ENCODE measurements at places on chromosomes 12 and 14.

DNA sequence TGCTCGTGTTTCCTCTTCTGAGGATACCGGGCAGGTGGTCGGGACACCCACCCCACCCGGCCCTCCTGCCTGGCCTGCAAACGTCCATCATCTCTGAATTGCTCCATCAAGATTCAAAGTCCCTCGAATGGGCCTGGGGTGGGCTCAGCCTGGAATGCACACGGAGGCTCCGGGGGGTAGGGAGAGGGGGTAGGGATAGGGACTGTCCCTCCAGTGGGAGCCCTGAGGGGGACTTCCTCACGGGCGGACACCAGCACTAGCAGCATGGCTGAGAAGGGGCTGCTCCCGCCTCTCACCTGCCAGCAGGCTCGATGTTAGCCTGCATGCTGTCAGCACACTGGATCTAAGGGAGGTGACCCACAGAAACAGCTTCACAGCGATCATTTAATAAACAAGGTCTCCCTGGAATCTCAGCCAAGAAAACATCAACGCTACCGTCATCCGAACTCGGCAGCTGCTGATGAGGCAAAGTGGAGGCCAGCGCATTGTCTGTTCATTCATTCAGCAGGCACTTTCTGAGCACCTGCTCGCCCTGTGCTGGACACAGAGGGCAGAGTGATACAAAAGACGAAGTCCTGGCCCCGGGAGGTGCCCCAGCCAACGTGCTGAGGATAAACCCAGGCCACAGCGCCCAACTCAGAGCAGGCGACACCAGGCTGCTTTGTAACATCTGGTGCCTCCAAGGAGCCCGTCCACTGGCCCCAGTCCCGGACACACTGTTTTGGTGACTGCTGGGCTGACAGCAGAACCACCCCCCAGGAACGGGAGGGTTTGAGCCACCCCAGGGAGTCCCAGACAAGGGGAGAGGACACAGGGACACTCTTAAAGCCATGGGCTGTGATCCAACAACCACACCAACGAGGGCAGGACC lies 6.3 kb downstream of the TMEM179 start:
- no peak for DNase-seq

GRCh38 chr12:12017135-12017581 lies 53.6 kb upstream of the BCL2L14 start:
- no peak for DNase-seq

- DNase-seq = no peak
These were observed 130.3 kb downstream of the CEP83 start for GRCh38 chr12:94329366-94329765.

DNA sequence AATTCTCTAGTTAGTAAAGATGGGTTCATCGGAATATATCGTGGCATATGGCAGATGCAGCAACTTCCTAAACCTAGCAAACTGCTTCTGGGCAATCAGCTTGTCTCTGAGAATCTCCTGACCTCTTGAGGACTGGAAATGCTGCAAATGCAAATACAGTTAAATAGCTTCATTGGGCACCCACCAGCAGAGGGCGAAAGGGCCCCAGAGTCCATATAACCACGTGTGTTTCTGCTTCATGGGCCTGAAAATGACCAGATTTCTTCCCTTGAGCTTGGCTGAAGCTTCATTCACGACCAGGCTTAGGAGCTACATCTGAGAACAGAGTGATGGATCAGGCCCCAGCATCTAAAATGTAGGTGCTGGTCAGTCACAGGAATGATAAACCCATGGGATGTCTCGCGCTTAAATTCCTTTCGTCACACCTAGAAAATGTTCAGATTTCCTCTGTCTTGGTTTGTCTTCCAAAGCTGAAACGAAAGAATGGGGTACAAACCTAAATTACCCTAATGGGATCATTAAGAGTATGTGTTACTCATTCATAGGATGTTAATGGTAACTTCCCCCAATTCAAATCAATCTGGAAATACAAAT lies 1482.5 kb upstream of the TMEM132C start:
- no peak for DNase-seq

- no peak for DNase-seq
These were observed 163.4 kb downstream of the ANO6 start for GRCh38 chr12:45379261-45379660.

DNA sequence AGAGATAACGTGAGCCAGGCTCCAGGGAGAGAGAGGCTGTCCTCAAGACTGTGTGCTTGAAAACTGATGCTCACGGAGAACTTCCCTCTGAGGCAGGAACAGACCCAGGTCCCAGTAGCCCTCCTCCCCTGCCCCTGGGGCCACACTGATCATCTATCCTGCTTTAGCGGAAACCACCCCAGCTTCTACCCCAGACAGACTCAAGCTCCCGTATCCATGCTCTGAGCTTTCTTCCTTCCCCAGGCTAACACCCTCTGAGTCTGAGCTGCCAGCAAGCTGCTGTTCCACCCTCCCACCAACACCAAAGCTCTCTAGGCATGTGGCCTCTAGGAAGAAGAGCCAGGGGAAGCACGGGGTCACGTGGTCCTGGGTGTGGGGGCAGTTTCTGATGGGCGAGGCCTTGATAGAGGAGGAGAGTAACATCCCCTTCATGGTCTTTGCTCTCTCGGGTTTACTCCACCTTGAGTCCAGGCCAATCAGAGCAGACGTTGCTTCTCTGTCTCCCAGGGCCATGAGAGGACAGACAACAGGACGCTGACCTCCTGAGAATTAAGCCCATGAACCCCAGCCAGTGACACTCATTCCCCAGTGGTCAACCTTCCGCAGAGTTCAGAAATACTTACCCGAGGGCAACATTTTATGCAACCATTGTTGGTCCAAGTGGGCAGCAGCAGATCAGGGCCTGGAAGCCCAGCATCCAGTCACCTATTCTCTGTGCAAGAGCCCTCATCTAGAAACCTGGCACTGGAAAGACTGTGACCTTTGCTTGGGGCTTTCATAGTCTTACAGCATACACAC lies 1.4 kb downstream of the PCK2 start:
- peak; percentile 30 for DNase-seq

GRCh38 chr12:5259523-5259922 lies 172.4 kb upstream of the NTF3 start:
- no peak for DNase-seq

DNA sequence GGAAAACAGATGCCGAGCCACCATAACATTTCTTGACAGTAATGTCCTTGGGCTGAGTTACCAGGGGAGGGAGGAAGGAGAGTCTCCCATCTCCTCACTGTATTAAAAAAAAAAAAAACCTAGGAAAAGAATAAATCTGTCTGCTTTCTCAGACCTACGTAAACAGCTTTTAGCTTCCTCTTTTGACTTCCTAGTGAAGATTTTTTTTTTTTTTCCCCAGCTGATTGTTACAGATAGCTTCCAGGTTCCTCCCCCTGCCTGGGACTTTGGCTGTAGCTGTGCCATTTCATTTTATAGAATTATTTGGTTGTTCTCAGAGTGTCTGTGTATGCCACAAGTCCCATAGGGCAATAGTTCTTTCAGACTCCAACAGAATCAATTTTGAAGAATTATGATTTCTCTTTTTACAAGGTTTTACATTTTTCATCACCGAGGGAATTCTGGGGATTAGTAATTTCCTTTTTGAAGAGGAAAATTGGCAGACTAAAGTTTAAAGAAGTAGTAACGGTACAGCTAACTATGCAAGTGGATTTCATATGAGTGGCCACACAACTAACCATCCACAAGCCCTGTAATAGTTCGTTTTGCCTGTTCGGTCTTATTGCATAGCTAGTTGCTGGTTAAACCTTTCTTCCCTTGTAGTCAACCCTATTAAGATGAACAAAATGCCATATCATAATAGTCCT lies 23.1 kb upstream of the GNS start:
- DNase-seq = no peak

GRCh38 chr14:104509673-104510072 lies 69.9 kb upstream of the C14orf180 start:
- DNase-seq = no peak

- peak; percentile 64 for DNase-seq
These were observed at the start of gene ENO2 for GRCh38 chr12:6914246-6914946. Gene ENO2, plus strand, starts transcription at chr12:6914580. Its CDS starts 1,253 bp downstream, at chr12:6915833.

- no peak for DNase-seq
These were observed 169.2 kb downstream of the PAWR start for GRCh38 chr12:79521576-79521975.

GRCh38 chr12:107568718-107569117 lies 116.9 kb upstream of the PWP1 start:
- DNase-seq = no peak

- no peak for DNase-seq
These were observed 81.5 kb downstream of the CCDC88C start for GRCh38 chr14:91336093-91336450.

DNA sequence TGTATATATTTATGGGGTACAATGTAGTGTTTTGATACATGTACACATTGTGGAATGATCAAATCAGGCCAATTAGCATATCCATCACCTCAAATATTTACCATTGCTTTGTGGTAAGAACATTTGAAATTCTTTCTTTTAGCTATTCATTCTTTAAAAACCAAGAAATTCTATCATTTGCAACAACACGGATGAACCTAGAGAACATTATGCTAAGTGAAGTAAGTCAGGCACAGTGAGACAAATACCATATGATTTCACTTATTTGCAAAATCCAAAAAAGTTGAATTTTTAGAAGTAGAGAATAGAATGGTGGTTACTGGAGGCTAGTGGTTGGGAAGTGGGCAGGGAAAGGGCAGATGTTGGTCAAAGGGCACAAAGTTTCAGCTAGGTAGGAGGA lies 129.3 kb upstream of the PTPRQ start:
- no peak for DNase-seq

DNA sequence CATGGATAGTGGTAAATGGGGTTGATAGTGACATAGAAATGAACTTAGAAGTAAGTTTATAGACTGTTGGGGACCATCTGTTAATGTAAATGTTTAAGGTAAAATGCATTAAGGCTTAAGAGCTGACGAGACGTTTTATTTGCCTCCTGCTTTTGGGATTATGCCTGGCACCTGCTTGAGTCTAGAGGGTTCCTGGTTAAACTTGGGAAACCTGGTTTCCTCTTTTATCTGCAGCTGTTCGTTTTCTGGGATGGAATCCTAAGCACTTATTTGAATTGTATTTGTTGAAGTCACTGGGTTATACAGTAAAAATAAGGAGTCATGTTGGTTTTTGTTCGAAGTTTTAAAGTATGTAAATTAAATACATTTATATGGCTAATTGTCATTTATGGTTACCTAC lies 914.7 kb downstream of the NRXN3 start:
- DNase-seq = no peak

GRCh38 chr12:86634456-86635410 lies 378.5 kb upstream of the MGAT4C start:
- no peak for DNase-seq

GRCh38 chr14:94771158-94771905 lies 1.4 kb upstream of the GSC start:
- DNase-seq = no peak

DNA sequence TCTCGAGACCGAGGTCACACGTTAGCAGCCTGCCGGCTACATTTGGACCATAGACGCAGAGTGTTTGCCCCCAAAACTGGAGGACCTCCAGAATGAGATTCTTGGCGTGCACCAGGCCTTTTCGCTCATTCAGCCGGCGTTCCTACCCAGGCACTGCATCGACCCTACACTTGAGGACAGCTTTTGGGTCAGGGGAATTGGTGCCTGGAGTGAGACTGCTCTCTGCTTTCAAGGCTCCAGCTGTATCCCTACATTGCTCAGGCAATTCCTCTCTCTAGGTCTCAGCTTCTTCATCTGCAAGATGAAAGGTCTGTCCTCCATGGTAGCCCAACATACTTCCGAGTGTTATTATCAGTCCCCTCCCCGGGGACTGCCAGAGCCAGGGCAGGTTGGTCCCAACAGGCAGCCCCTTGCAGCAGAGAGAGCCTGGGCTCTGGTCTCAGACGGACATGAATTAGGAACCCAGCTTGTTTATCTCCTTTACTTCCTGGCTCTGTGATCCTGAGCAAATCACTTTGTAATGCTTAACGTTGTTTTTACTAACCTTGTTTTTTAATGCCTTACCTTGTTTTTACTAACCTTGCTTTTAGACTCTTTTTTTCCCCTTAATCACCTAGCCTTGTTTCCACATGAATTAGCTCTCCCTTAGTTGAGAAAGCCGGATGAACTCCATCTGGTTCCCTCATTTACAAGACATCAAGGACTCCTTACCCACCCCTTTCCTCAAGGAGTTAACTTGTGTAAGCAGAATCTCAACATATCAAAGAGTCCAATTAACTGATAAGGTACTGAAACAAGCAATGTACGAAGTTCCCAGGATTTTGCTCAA lies 892 bp downstream of the TCHP start:
- no peak for DNase-seq

DNA sequence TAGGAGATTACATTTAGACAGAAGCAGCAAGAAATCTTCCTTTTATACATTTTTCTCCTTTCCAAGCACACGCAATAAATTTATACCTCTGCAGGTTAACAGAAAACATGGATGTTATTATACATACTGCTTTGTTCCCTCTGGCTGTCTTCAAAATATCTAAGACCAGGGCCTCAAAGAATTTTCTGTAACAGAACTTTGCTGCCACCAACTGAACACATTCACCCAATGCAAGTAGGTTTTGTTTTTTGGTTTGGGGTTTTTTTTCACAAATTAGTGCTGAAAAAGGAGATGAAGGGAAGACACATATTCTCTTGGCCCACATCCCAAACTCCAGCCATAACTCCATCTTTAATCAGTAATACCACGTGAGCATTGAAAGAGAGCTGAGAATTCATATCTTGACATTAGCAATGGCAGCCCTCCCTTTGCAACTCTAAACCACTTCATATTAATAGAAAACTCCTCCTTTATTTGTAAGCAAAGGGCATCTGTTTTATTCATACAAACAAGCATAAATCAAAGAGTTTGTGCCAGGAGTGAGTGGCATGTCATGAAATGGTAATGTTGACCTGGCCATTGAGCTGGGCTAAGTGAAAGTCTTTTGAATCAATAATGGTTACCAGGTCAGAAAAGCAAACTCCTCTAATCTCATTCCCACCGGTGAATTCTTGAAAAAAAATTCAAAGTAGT lies 150.8 kb upstream of the FSCB start:
- no peak for DNase-seq

DNA sequence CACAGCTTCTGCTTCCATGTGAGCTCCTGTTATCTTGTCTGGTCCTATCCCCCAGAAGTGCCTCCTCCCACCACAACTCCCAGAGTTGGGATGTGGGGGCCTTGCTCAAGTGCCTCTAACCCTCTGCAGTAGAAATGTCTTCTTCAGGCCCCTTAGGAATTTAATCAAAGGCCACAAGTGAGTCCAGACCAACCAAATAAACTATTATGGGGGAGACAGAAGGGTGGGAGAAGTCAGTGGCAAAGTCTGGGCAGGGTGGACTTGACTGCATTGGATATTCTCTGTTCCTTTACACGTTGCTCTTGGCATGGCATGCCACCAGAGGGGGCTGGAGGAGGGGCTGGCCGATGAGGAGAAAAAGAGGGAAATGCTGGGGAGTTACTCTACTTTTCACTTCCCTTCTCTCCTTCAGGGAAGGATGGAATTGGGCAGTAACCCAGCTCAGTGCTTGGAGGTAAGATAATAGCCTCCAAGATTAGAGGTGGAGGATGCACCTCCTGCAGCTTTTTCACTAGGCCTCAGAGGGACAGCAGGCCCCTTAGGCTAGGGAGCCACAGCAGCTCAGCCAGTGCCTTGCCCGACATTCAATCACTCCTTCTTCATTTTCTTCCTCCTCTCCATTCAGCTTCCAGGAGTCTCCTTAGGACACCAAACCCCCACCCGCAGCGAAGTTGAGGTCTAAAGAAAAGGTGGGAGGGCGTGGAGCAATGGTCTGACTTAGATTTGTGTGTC lies 1.2 kb upstream of the AP1G2 start:
- no peak for DNase-seq

- no peak for DNase-seq
These were observed 713.9 kb upstream of the USP15 start for GRCh38 chr12:61546296-61546695.

Data from stimulated activated CD8-positive, alpha-beta memory T cell treated with anti-CD3 and anti-CD28 coated beads, Interleukin-7, amount 100 ng/mL, for 24 hours (primary cell).